ENCODE measurements at places on chromosomes 3 and 15.

- DNase-seq = no peak
These were observed 1.5 kb downstream of the CELF6 start for GRCh38 chr15:72318408-72318942.

DNA sequence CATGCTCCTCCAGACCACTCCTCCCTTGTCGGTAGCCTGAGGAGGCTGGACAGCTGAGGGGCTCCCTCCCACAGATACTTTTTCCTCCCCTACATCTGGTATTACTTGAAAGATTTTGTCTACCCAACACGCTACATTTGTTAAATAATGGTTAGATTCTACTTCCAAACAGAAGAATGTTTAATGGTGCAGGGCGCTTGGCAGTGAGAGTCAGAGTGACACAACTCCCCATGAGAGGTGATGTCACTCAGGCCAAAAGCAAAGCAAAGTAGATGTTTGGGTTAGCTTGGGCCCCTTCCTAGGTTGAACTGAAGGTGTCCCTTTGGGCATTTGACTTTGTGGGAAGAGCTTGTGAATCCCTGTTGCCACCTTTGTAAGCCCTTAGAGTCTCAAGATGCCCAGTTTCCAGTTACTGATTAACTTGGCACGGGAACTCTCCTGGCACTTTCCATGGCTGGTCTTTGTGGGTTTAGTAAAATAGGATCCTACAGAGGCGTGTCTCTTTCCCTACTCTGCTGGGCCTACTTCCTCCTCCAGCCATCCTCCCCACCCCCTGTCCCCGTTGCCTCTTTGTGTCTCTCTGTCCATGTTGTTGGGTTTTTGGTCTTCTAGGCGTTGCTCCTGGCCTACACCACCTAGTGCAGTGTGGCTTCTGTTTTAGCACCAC lies 5.6 kb downstream of the LIMD1 start:
- no peak for DNase-seq

GRCh38 chr3:127860211-127860696 lies 37.9 kb upstream of the MGLL start:
- no peak for DNase-seq

DNA sequence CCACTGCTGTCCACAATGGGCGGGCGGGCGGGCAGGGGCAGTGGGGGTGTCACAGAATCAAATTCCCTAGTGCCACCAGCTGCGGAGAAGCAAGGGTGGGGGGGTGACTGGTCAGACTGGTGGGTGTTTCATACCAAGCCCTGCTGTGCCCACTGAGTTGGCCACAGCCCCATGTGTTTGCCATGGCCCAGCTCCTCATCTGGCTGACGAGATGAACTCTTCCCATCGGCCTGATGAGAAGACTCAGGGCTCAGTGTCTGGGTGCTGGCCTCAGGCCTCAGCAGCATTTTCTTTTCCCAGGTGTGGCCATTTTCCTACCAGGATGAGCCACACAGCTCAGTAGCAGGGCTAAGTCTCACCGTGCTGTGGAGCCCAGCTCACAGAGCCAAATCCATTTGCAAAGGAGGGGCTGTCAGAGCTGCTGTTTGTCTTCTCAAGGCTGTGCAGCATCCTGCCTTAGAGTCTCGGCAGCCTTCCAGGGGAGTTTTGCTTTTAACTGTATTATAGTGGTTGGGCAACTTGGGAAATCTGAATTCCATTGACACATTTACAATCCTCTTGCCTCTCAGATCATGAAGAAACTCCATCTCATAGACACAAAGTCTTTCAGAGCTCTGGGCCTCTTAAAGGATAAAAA lies 176.8 kb downstream of the ABHD5 start:
- DNase-seq = no peak

GRCh38 chr3:58144478-58145325 lies 66.1 kb downstream of the DNASE1L3 start:
- no peak for DNase-seq

DNA sequence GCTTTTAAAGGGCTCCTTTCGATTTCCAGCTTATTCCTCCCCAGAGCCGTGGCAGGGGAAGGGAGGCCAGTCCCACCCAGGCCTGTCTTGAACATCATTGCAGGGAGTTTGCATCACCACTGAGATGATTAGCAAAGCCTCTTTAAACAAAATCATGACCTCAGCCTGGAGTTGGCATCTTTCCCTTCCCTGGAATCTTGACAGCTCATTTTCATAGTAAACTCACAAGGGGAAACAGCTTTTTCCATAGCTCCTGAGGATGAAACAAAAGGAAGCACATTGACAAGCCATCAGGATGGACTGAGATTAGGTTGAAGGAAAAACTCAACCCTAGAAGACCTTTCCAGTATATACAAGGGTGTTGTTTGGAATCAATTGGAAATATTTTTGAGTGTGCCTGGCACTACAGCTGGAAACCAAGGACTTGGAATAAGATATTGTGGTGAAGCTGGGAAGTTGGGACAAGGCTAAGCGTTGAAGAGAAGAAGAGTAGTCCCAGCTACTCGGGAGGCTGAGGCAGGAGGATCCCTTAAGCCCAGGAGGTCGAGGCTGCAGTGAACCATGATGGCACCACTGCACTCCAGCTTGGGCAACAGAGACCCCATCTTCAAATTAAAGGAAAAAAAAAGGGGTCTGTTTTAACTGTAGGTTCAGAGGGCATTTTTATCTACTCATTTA lies 3.1 kb upstream of the LARP6 start:
- no peak for DNase-seq

GRCh38 chr3:12158387-12159226 lies at the start of gene TIMP4:
Gene TIMP4, minus strand, starts transcription at chr3:12158912. Its CDS starts 72 bp downstream, at chr3:12158840.
- no peak for DNase-seq

DNA sequence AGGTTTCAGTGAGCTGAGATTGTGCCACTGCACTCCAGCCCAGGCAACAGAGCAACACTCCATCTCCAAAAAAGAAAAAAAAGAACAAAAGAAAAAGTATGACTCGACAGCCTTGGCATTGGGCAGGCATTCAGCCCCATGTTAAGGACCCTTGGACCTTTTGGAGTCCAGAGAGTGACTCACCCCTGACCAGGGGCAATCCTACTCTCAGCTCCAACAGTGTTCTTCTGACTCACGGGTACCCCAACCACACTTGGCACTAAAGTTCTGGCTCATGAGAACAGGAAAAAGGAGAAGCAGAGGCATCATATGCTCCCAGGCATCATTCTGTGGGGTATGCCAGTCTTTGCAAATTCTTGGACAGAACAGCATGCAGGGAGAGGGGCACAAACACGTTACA lies 252.4 kb upstream of the HES1 start:
- DNase-seq = no peak

DNA sequence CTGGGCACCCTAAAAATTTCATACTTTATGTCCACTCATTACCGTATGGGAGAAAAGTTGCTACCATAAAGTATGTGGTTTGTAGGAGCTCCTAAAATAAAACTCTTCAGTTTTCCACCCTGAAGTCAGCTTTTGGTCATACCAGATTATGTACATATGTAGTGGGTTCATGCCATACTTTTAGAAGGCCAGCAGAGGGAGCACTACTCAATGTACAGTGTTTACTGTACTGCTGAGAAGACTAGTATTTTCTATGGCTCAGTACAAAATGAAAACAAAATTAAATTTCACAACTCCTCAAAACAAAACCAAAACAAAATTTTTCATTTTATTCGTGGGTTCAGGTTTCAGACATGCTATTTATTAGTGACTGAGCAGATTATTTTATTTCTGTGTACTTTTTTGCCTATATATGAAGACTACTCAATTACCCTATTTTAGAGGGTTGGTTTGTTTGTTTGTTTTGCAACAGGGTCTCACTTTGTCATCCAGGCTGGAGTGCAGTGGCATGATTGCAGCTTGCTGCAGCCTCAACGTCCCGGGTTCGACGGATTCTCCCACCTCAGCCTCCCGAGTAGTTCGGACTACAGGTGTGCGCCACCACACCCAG lies 24.3 kb downstream of the NXPE3 start:
- DNase-seq = peak; percentile 48

- DNase-seq = no peak
These were observed 6.9 kb downstream of the MITF start for GRCh38 chr3:69746119-69746518.

- no peak for DNase-seq
These were observed 192.1 kb upstream of the EOMES start for GRCh38 chr3:27914199-27914598.

DNA sequence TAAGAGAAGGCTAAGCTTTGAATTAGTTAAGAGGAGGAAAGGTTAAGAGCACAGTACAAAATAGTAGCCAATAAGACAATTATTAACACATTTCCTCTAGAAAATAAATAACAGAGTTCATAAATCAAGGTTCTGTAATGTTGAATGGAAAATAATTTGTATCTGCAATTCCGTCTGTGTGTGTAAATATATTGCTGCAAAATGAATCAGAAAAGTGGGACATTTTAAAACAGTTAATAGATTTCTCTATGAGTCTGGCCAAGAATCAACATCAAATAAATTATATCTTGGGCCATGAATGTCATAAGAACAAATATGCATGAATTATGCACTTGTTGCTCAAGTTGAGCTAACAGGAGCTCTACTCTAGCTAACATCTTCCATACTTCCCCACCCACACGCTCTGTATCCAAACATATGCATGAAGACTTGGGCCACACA lies 14.2 kb upstream of the SUCNR1 start:
- no peak for DNase-seq

DNA sequence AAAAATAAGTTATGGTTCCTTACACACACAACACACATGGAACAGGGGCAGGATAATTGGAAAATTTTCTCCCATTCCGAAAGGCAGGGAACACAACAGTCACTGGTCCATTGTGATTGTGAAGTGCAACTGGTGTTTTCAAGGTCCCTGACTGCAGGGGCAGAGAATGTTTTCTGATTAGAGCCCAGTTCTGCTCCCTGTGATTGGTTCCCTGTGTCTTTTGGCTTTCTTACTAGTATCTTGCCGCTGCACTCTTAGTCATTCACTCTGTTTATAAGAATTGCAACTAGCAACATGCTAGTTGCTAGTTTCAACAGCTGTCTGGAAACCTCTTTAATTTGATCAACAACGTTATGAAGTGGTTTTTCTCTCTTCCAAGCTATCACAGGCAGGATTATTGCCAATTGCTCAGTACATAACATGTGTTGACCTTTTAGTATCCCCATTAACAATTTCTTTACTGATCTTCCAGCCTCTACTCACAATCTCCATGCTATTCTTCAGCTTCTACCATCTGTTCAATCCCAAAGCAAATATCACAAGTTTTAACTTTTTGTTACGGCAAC lies 177.5 kb downstream of the EPHA6 start:
- no peak for DNase-seq

- DNase-seq = no peak
These were observed 167.3 kb upstream of the SGO1 start for GRCh38 chr3:20353286-20353685.

DNA sequence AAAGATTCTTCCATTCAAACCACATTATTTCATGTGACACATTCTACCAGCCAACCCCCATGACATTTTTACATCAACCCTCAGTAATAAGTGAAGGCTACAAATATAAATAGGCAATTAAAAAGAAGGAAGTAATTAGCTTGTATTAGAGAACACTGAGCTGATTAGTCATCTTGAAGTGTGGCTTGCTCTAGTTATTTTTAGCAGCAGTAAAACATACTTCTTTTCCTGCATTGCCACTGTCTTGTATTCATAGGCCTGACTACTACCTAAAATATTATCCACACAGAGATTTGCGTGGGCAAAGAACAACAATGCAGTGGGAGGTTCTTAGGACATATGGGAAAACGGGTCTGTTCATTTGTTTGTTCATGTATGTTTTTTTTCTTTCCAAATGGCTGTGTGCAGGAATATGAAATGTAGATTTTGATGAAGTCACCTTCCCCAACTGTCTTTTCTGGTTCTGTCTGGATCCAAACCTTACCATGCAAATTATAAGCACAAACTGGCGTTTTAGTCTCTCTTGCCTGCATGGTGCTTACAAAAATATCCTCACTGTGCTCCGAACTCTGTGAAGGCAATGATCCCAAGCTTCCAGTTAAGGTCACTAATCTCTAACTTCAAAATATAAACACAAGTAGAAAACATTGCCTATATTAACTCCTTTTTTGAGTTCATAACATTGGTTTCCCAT lies 31.5 kb upstream of the TM4SF4 start:
- DNase-seq = no peak

- no peak for DNase-seq
These were observed 261.6 kb downstream of the SHQ1 start for GRCh38 chr3:72586694-72587093.

GRCh38 chr3:184248454-184249411 lies at the start of gene ALG3:
Gene ALG3, minus strand, starts transcription at chr3:184248962. Its CDS starts 22 bp downstream, at chr3:184248940.
- peak; percentile 90 for DNase-seq

DNA sequence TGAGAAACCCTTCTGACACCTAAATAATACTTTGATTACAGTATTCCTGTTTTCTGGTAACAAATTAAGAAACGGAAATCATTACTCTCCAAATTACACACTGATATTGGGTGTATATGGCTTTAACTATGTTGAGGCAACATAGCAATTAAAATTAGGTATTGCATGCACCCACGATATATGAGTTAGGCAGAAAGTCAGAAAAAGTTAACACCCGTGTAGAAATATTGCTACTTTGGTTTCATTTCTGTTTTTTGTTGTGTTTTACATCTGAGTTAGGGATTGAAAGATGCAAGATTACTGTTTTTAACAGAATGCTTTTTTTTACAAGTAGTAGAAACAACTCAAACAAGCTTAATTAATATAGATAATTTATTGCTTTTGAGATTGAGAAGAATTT lies 327.8 kb downstream of the GBE1 start:
- DNase-seq = no peak

DNA sequence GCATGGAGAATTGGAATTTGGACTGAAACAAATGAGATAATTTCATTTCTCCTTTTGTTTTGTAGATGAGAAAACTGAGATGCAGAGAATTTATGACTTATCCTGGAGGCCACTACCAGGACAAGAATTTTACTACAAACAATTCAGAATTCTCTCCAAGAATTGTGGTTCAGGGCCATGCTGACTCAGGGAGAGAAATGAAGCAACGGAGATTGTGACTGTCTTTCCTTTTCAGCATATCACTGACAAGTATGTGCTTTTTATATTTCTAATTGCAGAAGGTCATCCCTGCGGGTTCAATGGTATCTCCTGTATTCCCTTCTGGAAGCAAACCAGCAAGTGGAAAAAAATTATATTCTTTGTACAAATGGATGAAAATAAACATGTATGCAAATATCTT lies 170.8 kb upstream of the MITF start:
- DNase-seq = no peak

DNA sequence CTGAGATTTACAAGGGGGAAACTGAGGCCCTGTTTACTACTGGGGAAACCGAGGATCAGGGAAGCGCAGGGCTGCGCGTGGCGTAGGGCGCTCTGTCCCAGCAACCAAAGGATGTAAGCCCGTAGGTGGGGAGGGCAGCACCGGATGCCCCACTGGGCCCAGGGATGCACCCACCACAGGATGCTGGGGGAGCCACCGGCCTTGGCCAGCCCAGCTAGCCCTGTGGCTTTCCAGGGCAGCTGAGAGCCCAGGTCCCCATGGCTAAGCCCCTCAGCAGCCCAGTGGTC lies 33.4 kb downstream of the RPN1 start:
- DNase-seq = no peak

GRCh38 chr3:108477511-108478147 lies 32.8 kb downstream of the MYH15 start:
- peak; percentile 64 for DNase-seq

GRCh38 chr3:61162965-61163364 lies 88.3 kb downstream of the FHIT start:
- no peak for DNase-seq

Measured in stimulated activated naive CD8-positive, alpha-beta T cell treated with anti-CD3 and anti-CD28 coated beads, Interleukin-15, Interleukin-2, amounts not matched to agents 100 U/mL and 50 U/mL, for 24 hours (primary cell).